ENCODE measurements at places on chromosomes 12 and 14. TPM values are rescaled to one million over a fixed set of nuclear protein-coding genes. Genes with fewer than 3 reads are reported as not detected.
A peak's percentile ranks its signal among the peaks of the same experiment; 100 is the strongest.

DNA sequence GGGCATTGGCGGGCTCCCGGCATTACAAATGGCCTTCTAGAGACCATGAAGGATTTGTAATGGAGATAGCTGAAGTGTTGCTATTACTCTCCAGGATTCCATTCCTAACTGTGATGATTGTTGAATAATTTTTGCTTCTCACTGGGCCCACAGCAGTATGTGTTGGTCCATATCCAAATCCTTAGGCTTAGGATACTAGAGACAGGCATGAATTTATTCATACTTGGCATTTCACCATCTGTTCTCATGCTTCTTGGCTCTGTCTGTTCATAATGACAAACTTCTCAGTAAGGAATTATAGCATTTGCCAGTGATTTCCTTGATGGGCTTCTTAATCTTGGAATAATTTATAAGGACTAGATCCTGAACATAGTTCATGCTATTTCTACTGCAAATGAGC lies 832.9 kb downstream of the C12orf50 start:
- no peaks in the 10 kb centered on the region for H3K36me3 ChIP-seq
- H3K4me1 ChIP-seq: no peaks in the 10 kb centered on the region
- H3K4me3 ChIP-seq: no peak overlapping the region
- DNase-seq: no peak

DNA sequence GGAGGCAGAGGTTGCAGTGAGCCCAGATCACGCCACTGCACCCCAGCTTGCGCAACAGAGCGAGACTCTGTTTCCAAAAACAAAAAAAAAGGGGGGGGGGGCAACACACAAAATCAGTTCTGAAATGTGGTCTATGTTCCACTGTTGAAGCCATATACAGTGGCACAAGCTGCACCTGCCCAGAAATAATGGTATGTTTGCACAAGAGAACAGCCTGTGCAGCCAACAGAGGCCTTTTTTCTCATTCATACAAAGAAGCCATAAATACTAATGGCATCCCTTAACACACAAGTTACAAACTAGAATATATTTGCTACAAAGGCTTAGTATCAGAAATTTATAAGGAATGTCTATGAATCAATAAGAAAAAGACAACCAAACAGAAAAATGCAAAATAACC lies 37.1 kb downstream of the ITPR2 start:
- H3K27me3 ChIP-seq: no peaks in the 10 kb centered on the region
- H3K27ac ChIP-seq: no peak overlapping the region
- H3K4me1 ChIP-seq: no peaks in the 10 kb centered on the region
- no peak overlapping the region for H3K4me3 ChIP-seq

DNA sequence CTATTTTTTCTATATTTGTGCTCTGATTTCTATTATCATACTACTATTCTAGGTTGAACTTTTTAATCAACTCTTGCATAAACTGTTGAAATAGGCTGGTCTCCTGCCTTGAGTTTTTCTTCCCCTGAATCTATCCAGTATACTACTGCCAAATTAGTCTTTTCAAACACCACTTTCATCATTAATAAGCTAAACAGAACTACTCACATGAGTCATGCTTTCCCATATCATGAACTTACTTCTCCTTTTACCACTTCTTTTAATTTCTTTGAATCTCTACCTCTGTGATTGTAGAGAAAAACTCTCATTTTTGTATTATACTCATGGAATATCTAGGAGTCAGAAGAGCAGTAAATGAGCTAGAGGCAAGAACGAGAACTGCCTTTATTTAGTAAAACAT lies 340.3 kb upstream of the PDE3A start:
- no peaks in the 10 kb centered on the region for H3K27me3 ChIP-seq
- H3K27ac ChIP-seq: no peak overlapping the region
- H3K4me3 ChIP-seq: no peak overlapping the region
- H3K36me3 ChIP-seq: no peaks in the 10 kb centered on the region

GRCh38 chr14:22084393-22085281 lies 411.0 kb upstream of the OR4E1 start:
- no peaks in the 10 kb centered on the region for H3K4me1 ChIP-seq
- H3K4me3 ChIP-seq: no peak overlapping the region
- no peaks in the 10 kb centered on the region for H3K27me3 ChIP-seq
- no peaks in the 10 kb centered on the region for H3K36me3 ChIP-seq
- H3K27ac ChIP-seq: no peak overlapping the region

DNA sequence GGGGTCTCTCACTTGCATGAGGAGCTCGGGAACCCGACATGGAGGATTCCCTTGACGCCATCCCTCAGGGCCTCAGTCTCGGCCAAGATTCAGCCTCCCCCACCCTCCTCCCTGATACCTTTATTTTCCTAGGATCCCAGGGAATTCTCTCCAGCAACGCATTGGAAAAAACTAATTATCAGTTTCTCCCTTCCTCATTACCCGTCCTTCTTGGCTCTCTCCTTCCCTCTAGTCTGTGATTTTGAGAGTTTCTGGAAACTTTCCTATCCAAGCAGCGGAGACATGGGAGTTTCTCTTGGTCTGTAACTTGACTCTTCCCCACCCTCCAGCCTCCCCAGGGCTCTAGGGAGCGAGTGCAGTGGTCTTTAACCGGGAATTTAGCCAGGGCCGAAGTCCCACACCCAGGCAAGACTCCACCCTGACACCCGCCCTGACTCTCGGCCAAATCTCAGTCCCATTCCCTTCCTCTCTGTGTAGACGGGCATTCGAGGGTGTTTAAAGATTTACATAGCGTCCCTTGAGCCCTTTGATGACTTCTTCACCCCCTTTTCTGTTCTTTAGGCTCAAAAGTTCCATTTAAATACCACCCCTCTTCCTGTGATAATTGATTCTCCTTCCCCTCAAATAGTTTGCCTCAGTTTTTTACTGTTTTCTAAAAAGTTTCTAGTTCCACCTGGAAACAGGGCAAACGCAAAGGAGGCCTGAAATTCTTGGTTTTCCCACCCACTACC lies 6.7 kb downstream of the HOXC5 start:
- no peak overlapping the region for H3K4me3 ChIP-seq
- H3K27me3 ChIP-seq: peaks cover 6% of the 10 kb centered on the region
- no peak overlapping the region for H3K27ac ChIP-seq
- DNase-seq: no peak

DNA sequence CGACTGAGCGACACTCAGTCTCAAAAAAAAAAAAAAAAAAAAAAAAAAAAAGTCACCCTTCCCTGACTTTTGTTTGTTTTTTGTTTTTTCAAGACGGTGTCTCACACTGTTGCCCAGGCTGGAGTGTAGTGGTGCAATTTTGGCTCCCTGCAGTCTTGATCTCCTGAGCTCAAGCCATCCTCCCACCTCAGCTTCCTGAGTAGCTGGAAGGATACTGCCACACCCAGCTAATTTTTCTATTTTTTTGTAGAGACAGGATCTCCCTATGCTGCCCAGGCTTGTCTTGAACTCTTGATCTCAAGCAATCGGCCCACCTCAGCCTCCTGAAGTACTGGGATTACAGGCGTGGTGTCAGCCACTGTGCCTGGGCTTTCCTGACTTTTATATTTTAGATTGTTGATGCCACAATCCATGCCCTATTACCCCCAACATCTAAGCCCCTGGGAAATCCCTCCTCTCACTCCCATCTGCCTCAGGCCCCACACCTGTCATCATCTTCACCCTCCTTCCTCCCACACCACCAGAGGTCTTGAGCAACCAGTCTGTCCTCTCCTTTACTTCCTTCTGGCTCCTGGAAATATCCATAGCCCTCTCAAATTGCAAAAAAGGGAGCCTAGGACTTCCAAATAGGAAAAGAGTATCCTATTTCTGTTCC lies 7.8 kb downstream of the IKZF4 start:
- H3K36me3 ChIP-seq: peaks cover 3% of the 10 kb centered on the region
- H3K27ac ChIP-seq: peak overlapping the region; percentile 57
- no peaks in the 10 kb centered on the region for H3K27me3 ChIP-seq
- no peak overlapping the region for H3K4me3 ChIP-seq

GRCh38 chr14:83838226-83838625 lies 1691.7 kb upstream of the FLRT2 start:
- no peak for DNase-seq
- no peaks in the 10 kb centered on the region for H3K27me3 ChIP-seq
- H3K4me1 ChIP-seq: no peaks in the 10 kb centered on the region
- H3K27ac ChIP-seq: no peak overlapping the region

DNA sequence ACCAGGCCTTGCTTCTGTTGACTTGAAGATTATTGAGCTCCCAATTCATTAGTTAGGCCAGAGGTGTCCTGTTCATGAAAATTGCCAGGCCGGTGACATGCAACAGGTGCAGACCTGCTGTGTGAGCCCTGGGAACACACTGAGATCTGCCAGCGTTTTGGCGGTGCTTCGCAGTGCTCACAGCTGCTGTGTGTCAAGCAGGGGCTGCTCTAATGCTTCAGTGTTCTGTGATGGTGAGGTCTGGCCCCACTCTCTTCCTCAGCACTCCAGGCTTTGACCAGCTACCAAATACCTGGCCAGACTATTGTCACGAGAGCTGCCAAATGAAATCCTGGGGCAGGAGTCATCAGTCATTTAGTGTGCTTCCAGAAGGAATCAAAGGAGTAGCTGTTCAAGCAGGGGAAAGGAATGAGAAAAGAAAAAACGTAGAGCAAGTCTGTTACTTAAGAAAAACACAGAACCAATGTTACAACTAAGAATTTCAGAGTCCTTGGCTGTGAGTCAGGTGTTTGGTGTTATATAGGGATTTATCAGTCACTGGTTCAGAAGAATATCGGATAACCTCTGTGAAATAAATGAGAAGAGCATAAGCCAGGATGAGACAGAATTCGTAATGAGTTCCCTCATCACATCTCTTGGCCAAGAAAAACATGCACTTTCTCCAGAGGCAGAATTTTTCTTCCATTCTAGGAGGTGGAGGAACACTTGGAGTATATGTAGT lies 150.8 kb downstream of the FBXL14 start:
- no peak overlapping the region for H3K4me3 ChIP-seq
- no peaks in the 10 kb centered on the region for H3K27me3 ChIP-seq
- no peaks in the 10 kb centered on the region for H3K4me1 ChIP-seq
- H3K27ac ChIP-seq: no peak overlapping the region
- no peaks in the 10 kb centered on the region for H3K36me3 ChIP-seq

DNA sequence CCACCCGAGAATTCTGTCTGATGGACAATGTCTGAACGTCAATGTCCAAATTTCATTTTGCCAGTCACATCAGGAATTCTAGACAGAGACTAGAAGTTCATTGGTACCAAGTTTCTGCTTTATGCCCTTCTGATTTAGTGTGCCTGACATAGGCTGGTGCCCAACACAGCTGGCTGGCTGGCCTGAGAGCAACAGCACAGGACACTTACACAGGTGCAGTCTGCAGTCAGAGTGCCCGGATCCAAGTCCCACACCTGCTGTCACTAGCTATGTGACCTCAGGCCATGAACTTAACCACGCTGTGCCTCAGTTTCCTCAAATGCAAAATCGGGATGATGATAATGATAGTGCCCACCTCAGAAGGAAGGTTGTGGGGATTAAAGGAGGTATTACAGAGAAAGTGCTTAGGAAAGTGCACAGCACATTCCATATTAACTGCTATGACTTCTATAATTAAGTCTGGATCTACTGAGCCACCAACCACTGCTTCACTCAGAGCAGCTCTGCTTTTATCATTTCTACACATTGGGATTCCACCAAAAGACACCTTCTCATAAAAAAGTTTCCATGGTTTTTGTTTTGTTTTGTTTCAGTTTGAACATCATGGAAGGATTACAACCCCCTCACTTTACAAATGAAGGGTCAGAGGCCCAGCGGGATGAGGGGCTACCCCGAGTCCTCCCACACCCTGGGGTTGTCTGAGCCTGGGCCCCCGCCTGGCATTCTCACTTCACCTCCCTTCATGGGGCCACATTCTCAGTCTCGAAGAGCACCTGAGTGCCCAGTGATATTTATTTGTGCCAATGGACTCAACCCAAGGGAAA lies 168.8 kb upstream of the BCL2L14 start:
- H3K4me1 ChIP-seq: no peaks in the 10 kb centered on the region
- no peak overlapping the region for H3K4me3 ChIP-seq
- no peaks in the 10 kb centered on the region for H3K27me3 ChIP-seq
- H3K27ac ChIP-seq: no peak overlapping the region
- DNase-seq: no peak

DNA sequence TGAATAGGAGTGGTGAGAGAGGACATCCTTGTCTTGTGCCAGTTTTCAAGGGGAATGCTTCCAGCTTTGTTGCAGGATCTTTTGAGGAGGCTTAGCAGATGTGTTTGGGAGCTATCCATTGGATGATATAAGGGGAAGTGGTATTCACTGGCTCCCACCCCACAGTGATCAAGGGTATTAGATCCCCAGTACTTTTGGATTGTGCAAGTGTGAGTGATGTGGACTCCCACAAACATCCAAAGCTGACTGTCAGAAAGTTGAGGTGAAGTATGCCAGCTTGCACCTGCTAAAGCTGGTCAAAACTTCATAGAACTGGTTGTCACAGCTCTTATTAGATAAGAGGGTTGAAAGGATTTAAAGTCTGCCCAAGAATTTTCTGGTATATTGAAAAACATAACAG lies 110.1 kb upstream of the BTG1 start:
- H3K4me1 ChIP-seq: no peaks in the 10 kb centered on the region
- H3K27me3 ChIP-seq: no peaks in the 10 kb centered on the region
- no peak overlapping the region for H3K4me3 ChIP-seq
- H3K27ac ChIP-seq: no peak overlapping the region

DNA sequence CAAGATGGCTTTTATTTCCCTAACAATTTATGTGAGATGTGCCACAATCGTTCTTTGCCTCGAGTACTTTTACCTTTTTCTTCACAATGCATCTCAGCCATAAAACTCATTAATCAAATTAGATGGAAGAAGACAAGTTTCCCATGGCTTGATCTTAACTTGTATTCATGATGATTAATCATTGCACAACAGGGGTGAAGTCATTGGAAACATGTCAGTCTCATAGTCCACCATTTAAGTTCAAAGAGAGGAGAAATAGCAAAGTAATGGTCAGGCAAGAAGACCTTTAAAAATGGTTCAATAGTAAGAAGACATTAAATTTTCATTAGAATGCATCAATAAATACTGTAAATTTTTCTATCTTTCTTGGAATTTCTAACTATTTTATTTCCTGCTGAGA lies 136.3 kb downstream of the FOXG1 start:
- no peak for DNase-seq
- no peak overlapping the region for H3K4me3 ChIP-seq
- no peaks in the 10 kb centered on the region for H3K4me1 ChIP-seq
- H3K27me3 ChIP-seq: no peaks in the 10 kb centered on the region
- no peak overlapping the region for H3K27ac ChIP-seq
- H3K36me3 ChIP-seq: no peaks in the 10 kb centered on the region

GRCh38 chr12:31485571-31485970 lies 105.4 kb downstream of the DENND5B start:
- H3K27me3 ChIP-seq: no peaks in the 10 kb centered on the region
- DNase-seq: no peak
- no peaks in the 10 kb centered on the region for H3K4me1 ChIP-seq
- H3K4me3 ChIP-seq: no peak overlapping the region
- no peak overlapping the region for H3K27ac ChIP-seq
- H3K36me3 ChIP-seq: no peaks in the 10 kb centered on the region

Gene OTUB2
- total RNA-seq: 1.1 TPM

Gene KRT7
- total RNA-seq: 169 TPM

Gene CLEC1B
- not detected for total RNA-seq

Gene SERPINA10
- total RNA-seq: 0.58 TPM

Gene APOLD1
- total RNA-seq: 1.8 TPM

Gene AMIGO2
- 1.3 TPM for total RNA-seq

Gene RHOJ
- 5.4 TPM for total RNA-seq

All from pancreas (tissue), 10 donors.